ENCODE measurements at places on chromosomes 12 and 14.

DNA sequence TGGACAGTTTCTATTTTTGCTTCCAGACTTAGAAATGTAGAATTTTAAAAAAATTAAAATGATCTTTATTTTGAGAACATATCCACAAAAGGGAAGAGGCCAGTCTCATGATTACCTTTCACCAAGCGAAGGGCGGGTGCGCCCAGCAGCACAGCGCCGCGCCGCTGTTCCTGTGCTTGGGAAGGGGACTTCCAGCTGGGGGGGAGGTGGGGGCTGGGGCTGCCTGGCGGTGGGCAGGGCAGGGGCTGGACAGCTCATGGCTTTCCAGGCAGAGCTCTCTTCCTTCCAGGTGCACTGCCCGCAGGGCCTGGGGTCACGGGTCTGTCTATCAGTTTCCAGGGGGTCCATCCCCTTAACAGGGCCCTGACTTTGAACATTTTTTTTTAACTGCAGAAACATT, 199.9 kb downstream of the TTC7B start:
- DNase-seq, result no peak

GRCh38 chr12:11853126-11853525, 203.7 kb downstream of the ETV6 start:
- no peak for DNase-seq

DNA sequence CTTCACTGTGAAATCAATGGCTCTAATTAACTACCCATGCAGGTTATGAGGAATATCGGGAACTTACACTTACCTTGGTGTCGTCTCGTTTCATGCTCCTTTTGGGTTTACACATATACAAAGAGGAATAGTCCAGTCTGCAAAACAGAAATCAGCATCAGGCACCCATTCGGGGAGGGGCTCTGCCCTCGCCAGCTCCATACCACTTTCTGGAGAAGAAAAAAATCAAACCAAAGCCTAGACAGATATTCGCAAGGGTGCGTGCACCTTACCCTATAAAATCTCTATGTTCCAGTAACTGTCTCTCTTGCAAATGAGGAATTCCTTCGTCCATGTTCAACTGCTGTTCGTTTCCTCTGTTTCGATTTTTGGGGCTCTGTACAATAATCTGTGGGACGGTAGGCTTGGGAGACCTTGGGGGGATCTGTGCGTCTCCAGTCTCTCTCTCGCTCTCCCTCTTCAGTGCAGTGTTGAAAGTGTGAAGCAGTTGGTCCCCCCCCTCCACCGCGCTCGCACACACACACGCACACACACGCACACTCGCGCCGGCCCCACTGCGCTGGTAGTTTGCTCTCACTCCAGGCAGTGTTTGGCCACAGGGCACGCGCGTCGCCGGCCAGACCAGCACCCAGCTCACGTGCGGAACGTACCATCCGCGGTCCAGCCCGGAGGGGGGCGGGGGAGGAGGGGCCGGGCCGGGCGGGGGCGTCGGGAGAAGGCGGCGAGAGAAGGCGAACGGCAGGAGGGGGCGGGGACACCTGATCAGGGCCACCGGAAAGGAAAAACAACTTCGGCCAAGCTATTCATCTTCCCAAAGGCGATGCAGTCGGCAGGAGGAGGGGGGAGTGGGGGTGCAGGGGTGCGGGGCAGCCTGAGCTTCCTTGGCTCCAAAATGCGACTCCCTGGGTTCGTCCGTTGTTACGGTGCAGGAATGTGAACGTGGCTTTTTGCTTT, at the start of gene BHLHE41:
BHLHE41 (minus strand) TSS at position 592 of the 954 bp plus-strand sequence; CDS start at position 334, 258 bp downstream.
- DNase-seq, result no peak

- DNase-seq, result no peak
These were observed 184.0 kb upstream of the PARP11 start for GRCh38 chr12:4056910-4057845.

DNA sequence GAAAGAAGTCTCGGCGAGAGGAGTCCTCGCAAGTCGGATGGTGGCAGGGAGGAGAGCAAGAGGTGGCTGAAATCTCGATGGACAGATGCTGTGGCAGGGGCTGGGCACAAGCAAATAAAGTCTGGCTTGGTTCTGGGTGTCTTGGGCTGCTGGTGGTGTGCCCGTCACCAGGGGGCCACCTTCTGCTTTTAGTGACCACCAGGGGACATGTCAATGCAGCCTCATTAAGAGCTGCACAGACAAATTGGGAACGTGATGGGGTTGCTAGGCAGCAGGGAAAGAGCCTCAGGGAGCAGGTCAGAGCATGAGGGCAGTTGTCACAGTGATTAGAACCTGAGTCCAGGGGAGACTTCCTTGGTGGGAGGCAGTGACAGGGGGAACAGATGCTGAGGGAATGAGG, 44.0 kb downstream of the LRRC74A start:
- DNase-seq, result no peak

GRCh38 chr12:107287436-107288413, 194.4 kb upstream of the CRY1 start:
- DNase-seq, result no peak

GRCh38 chr14:78278464-78279250, 108.5 kb downstream of the NRXN3 start:
- DNase-seq, result no peak

DNA sequence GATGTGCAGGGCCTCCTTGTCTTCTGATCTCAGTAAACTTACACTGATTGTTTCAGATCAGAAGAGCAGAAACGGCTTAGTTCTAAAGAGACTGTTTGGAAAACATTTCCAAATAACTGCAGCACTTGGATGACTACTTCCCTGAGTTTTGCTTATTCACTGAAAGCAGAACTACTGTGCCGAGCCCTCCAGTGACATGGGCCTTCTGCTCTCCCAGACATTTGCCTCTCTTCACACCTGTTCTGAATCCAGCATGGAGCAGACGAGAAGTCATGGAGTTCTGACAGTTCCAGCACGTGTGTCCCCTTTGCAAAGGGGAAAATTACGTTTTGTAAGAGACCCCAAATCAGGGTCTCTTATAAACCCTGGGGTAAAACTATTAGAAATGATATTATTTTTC, 31.4 kb downstream of the ETNK1 start:
- DNase-seq, result no peak

DNA sequence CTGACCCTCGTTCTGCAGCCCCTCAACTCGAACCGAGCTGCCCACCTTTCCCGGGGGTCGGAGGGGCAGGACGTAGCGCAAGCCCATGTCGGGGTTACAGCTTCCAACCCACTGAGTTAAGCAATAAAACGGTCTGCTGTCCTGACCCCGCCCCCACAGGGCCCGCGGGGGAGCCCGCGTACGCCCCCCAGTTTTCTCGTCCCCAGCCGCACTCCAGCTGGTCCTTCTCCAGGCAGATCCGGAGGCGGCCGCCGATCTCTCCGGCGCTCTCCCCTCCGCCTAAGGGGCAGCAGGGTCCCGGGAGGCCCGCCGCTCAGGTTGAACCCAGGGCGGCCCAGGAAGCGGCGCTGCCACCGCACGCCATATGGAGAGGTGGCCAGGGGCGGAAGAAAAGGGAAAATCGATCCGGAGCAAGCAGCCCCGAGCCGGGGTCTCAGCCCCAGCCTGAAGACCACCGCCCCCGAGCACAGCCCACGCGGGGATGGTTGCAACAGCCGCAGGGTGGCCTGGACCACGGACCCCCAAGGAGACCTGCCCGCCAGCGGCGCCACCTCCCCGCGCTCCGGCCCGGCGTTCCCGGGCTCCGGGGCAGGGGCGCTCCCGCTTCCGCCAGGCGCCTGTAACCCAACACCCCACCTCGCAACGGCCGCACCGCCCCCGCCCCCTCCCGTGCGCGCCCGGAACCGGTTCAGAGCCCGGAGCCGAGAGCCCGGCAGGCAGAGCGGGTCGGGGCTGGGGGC, 760 bp downstream of the ACTN1 start:
- no peak for DNase-seq

DNA sequence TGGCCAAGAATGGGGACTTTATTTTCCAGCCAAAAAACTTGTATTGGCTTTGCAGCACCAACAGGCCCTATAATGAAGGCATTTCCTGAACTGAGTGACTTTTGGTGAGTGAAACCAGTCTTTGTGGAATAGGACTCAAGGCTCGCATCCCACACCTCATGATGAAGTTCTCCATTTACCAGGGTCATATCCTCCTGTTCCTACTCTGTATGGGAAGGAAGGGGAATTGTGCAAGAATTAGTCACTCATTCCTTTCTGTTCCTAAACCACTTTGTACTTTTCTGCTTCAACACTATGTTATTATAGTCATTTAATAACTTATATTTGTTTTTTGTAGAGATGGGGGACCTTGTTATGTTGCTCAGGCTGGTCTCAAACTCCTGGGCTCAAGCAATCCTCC, 2.3 kb upstream of the SPATS2 start:
- no peak for DNase-seq

GRCh38 chr12:116354950-116355783, 77.7 kb upstream of the MED13L start:
- DNase-seq, result no peak

GRCh38 chr12:117850048-117850447, 118.7 kb downstream of the KSR2 start:
- DNase-seq, result no peak

GRCh38 chr12:131115766-131116467, 162.2 kb downstream of the ADGRD1 start:
- no peak for DNase-seq

Data from stimulated activated CD8-positive, alpha-beta memory T cell treated with anti-CD3 and anti-CD28 coated beads, Interleukin-4, amount 100 ng/mL, for 4 hours (primary cell).